ENCODE measurements at places on chromosomes 2 and 18.

GRCh38 chr2:6475155-6475940 is 390.4 kb downstream of the CMPK2 start:
- DNase-seq = no peak

GRCh38 chr2:168210895-168211570 is 36.4 kb downstream of the STK39 start:
- DNase-seq = no peak

GRCh38 chr2:217396165-217396564 is 536.3 kb upstream of the TNP1 start:
- DNase-seq = no peak

DNA sequence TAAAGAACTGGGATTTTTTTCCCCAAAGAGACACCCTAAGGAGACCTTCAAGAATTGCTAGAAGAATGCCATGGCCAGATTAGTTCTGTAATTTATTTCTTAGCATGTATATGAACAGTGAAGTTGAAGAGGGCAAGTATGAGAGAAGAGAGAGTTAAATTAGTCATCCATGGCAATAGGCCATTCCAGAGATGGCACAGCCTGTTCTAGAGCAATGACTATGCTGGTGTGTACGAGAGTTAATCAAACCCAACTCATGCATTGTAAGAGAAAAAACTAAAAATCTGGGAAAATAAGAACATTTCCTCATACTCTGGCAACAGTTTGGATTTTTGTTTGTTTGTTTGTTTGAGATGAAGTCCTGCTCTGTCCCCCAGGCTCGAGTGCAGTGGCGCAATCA is 112.1 kb upstream of the PIK3C3 start:
- no peak for DNase-seq

DNA sequence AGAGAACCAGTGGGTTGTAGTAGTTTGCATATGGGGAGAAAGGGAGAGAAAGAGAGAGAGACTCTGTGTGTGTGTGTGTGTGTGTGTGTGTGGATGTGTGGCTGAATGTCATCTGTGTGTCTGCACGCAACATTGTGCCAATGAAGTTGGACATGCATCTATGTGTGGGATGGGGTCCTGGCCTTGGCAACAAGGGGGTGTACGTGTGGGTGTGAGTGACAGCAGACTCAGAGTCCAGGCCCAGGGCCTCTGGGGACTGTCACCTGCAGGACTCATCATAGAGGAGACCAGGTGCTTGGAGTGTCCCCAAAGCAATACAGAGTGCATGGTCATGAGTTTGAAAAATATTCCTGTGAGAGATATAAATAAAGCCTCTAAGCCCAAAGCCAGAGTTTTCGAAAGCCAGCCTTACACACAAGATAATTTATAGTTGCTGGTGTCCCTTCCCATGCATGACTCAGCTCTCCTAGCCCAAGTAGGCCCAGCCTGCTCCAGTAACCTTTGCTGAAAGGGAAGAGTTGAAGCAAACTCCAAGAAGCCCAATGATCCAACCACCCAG is 59.9 kb downstream of the TNP1 start:
- DNase-seq = no peak

GRCh38 chr2:156215656-156216055 is 116.9 kb downstream of the NR4A2 start:
- no peak for DNase-seq
